Memory B cell (primary cell): ENCODE measurements at places on chromosomes 2 and 18.

DNA sequence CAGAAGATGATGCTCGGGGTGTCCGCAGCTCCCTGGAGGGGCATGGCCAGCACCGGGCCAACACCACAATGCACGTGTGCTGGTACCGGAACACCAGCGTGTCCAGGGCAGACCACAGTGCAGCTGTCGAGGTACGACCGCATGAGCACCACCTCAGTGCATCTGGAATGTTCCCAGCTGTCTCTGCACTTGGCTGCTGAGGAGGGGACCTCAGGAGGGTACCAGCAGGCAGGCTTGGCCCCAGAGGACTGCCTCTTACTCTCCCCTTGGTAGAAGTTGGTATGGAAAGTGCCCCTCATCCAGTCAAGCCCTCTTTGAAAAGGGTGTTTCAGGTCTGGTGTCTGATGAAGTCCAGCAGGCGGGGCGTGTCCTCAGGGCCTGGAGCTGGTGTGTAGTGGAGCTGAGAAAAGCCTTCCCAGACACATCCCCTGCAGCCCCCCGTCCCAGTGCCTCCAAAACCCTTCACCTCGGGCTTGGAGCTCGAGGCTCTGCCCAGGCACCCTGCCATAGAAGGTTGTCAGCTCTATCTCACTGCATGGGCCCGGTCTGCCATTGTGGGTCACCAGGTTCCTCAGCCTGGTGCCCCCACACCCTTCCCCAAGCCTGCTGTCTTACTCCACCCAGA, 16.7 kb downstream of the STK25 start:
- DNase-seq, result no peak

DNA sequence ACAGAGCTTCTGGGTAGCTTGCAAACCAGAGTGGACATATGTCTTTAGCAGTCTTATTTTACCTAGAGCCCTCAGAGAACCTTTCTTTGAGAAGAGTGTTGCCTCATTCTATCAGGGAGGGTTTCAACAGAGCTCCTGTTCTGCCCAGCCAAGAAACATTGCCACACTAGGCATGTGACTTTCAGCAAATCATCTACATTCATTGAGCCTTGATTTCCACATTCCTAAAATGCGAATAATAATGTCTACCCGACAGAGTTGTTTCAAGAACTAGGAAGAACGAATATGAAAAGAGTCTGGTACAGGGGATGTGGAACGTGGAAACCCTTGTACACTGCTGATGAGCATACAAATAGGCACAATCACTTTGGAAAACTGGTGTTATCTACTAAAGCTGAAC, 7.8 kb upstream of the PRKAG3 start:
- DNase-seq, result no peak

GRCh38 chr2:11498543-11499034, 32.6 kb upstream of the E2F6 start:
- no peak for DNase-seq

DNA sequence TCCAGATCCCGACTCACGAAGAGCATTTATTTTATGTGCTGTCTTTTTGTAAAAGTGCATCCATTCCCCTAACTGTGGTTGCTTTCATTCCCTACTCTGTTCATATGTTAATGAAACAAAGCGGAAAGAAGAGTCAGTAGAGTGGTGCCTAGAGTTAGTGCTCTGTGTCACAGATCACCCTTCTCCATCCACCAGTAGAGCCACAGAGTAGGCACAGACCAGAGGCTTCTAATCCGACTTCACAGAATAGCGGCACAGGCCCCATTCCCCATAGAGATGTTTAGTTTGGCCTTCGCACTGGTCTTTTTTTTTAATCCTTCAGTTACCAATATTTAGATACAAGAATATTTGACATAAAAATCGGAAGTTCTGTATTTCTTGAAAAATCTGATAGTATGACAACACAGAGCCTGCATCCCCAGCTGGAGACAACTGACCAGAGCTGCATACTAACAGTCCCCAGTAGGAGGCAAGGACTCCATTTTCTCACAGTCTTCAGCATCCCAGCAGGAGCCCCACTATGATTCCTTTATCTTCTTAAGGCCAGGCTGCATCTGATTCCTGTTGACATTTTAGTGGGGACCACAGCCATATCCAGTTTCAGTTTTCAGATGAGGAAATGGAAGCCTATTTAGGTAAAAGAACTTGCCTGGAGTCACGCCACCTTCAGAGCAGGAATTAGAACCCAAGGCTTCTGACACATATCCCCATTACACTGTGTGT, 7.0 kb downstream of the G6PC2 start:
- no peak for DNase-seq

GRCh38 chr2:55598056-55598795, 19.2 kb downstream of the PPP4R3B start:
- DNase-seq, result no peak

GRCh38 chr2:108412995-108413710, 35.4 kb downstream of the SULT1C4 start:
- DNase-seq, result no peak
